ENCODE measurements at places on chromosomes 11 and 22.

DNA sequence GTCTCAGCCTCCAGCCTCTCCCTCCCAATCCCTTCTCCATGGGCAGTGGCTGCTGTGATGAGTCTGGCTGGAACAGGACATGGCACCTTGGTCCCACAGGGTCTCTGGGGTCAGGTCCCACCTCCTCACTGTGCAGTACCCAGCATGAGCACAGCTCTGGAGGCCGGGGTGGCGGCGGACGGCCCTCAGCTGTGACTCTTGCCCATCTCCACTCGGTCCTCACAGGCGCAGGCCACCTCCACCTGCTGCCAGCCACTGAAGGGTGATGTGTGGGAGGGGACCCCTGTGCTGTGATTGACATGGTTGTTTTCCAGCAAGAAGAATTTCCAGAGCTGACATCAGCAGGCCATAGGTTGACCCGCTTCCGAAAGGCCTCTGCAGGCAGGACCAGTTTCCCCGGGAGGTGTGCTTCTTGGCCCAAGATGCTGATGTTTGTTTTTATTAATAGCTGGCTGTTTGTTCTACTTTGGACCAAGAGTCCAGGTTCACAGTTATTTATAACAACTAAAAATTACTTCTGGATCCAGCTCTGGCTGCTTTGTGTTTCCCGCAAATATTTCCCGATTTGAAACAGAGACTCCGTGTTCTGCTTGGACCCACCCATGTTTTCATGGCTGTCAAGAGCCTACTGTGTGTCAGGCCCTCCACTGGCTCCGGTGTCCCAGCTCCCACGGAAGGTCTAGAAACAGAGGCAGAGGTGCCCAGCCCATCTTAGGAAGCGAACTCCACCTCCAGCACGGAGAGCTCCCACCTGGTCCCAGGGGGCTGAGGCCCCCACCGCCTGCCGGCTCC, 45.7 kb downstream of the SCUBE1 start:
- DNase-seq: no peak

- peak; percentile 40 for DNase-seq
Measured at GRCh38 chr11:116970485-116971292, 127.5 kb downstream of the SIK3 start.

DNA sequence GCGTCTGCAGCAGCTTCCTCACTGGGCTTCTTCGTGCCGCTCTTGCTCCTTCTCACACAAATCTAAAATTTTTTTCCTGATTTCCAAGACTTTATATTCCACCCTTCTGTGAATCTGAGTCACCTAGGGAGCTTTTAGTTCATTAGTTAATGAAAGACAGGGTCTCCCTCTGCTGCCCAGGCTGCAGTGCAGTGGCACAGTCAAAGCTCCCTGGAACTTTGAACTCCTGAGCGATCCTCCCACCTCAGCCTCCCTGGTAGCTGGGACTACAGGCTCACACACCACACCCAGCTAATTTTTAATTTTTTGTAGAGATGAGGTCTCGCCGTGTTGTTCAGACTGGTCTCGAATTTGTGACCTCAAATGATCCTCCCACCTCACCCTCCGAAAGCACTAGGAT, 116.9 kb downstream of the ATXN10 start:
- DNase-seq: no peak

- DNase-seq: no peak
Measured at GRCh38 chr22:38628444-38628843, 27.7 kb downstream of the FAM227A start.

GRCh38 chr22:16965560-16965959, 42.5 kb downstream of the GAB4 start:
- no peak for DNase-seq

- no peak for DNase-seq
Measured at GRCh38 chr11:113315811-113316210, 1.4 kb downstream of the TTC12 start.

DNA sequence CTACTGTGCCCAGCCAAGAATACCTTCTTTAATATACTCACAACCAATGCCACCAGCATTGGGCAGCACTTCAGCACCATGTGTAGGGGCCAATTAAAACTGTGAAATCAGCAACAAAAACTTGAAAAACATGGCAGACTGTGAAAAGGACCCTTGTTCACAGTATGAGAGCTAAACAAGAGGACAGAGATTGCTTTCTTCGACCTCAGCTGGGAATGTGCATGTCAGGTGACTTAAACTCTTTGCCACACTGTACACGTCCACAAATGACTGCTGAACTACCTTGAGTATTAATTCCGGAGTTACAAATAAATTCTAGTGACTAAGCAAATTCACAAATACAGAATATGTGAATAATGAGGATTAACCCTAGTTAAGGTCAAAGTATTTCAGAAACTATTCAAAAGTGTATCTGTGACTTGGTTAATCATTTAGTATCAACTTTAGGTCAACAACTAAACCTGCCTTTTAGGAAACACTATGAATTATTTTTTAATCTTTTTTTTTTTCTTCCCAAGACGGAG, 33.0 kb downstream of the DDX6 start:
- no peak for DNase-seq

DNA sequence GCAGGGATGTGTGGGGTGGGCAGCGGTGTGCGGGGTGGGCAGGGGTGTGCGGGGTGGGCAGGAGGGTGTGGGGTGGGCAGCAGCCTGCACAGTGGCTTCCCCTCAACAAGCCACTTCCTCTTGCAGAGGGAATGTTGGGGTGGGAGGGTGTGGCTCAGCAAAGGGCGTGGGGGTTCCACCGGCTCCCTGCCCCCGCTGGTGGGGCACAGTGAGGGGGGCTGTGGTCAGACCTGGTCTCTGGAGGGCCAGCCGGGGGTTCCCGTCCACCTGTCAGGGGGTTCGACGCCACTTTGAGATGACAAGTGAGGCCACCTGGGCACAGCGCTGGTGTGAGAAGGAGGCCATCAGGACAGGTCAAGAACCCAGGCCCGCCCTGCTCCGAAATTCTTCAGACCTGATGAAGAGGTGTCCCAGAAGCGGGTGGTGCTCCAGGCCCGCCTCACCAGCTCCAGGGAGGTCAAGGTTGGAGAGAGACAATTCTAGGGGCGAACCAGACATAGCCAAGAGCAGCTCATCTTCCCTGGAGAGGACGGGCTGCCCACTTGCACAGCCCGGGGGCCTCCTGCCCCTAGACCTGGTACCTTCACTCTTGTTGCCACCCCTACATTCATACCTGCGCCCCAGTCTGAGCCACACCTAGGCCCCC, 1.3 kb downstream of the C11orf21 start:
- DNase-seq: no peak

GRCh38 chr11:44964526-44965209, 14.0 kb upstream of the TP53I11 start:
- no peak for DNase-seq

- no peak for DNase-seq
Measured at GRCh38 chr22:46491946-46492345, 45.5 kb downstream of the CELSR1 start.

- no peak for DNase-seq
Measured at GRCh38 chr22:46593211-46593681, 26.9 kb upstream of the GRAMD4 start.

- no peak for DNase-seq
Measured at GRCh38 chr22:27210111-27210730, 552.8 kb downstream of the MIAT start.

DNA sequence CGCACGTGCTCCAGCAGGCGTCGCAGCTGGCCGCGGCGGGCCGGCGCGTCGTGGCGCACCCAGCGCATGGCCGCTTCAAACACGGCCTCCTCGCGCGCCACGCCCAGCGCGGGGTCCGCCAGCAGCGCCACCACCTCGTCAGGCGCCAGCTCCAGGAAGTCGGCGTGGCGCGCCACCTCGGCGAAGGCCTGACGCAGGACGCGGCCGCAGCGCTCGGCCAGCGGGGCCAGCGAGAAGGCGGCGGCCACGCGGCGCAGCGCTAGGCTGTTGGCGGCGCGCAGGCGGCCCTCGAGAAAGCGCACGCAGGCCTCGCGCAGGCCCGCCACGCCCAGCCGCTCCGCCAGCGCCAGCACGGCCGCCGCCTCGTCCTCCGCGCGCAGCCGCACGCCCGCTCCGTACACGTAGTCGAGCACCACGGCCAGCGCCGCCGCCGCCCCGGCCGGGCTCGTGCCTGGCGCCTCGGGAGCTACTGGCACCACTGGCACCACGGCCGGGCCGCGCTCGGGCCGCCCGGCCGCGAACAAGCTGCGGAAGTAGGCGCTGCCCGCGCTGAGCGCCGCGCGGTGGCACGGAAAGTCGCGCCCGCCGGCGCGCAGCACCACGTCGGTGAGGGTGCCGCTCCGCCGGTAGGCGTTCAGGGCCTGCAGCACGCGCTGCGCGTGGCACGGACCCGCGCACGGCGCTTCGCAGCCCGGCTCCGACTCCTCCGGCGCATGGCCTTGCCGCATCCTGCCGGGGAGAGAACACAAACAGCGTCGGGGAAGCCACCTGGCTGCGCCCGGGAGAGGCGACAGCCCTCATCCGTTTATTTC, 2.9 kb downstream of the KLHL35 start:
- peak; percentile 84 for DNase-seq

DNA sequence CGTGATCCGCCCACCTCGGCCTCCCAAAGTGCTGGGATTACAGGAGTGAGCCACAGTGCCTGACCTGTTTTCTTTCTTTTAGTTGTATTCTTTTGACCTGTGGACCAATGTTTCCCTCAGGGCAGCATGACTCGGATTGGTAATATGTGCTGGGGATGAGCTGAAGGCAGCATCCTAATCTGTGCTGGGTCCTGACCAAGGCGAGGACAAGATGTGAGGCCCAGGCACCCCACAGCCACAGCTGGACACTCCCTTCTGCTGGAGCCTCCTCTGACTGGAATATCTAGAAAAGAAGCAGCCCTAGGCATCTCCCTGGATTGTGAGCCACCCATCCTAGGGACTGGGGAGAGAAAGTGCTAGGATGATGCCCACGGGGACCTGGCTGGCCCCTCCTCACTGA, 105.4 kb downstream of the PDE2A start:
- DNase-seq: no peak

- DNase-seq: peak; percentile 40
Measured at GRCh38 chr11:18669219-18669596, 29.4 kb upstream of the TMEM86A start.

GRCh38 chr11:122976734-122977469, 4.7 kb downstream of the BSX start:
- DNase-seq: no peak

DNA sequence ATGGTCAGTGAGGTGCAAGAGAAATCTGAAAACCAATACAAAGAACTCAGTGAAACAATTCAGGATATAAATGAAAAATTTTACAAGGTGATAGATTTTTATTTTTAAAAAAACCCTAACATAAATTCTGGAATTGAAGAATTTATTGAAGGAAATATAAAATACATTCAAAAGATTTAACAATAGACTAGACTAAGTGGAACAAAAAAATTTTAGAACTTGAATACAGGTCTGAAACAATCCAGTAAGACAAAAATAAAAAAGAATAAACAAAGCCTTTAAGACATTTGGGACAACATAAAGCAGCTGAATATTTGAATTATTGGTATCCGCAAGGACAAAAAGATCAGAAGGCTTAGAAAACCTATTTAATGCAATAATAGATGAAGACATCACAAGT, 8.7 kb downstream of the SPA17 start:
- DNase-seq: no peak

- DNase-seq: no peak
Measured at GRCh38 chr11:74956397-74957015, 7.4 kb downstream of the SPCS2 start.

DNA sequence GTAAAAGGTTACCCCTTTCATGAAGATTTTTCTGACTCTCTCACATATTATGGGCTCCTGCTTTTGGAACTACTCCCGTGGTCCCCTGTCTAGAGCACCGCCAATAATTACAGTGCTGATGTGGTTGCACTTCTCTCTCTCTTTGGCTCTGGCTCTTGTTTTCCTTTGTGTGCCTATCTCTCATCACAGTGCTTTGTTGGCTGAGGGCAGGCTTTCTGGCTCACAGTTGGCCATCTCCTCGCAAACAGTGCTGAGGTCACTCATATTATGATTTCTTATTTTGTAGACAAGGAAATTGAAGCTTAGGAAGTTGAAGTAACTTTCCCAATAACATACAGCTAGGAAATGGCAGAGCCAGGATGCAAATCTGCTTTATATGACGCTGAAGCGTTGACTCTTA, 192.5 kb downstream of the DDX10 start:
- DNase-seq: no peak

DNA sequence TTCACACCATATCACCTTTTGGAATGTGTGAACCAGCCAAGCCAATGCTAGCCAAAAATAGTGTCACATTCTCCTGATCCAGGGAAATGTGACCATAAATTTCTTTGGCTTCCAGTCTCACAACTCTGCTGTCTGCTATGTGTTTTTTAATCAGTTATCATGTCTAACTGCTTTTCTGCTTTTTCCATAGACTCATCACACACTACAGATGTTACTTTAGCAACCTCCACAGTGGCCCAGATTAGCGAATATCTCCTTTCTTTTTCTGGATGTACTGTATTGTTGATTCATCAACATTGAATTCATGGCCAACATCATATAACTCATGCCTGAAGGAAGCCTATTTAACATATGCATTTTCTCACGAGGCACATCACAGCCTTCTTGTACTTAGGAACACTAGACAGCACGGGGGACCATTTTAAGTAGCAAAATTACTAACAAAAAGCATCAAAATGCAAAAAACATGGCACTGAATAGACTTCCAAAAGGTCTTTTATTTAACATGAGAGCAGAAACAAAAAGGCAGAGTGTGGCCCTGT, 73.1 kb upstream of the POU2AF2 start:
- DNase-seq: no peak

DNA sequence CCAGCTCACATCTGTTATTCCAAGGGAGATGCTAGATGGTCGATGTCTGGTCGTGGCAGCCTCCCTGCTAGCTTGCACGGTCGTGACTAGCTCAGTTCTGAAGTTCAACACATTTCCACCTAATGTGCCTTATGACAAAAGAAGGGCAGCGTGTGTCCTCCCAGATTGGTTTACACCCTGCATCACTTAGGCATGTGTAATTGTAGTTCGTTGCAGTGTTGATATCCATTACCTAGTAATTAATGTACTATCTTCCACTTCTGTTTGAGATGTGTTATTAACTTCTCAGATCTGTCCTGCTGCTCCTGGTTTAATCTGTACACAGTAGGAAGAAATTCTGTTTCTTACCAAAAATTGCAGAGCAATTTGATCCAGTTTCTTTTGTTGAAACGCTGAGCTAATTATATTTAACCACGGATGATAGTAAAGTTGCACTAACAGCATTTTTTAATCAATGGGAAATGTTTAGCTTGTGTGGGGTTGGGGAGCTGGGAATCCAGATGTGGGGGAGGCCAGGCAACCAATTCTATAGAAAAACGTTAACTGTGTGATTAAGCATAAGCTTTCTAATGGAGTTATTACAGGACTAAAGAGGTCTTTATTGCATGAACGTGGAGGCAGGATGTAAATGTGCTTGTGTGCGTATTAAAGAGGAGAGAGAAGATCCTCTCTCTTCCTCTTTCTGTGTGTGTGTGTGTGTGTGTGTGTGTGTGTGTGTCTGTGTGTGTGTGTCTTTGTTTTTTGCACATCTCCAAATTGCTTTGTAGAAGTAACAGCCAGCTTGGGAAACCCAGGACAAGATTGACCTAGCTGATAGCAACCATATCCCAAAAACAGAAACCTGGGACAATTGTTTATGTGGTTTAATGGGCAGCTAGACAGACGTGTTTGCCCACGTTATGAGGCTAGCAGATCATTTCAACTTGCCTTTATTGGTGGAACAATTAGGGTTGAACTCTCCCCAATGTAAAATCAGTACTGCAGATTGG, 145.7 kb upstream of the TTC12 start:
- no peak for DNase-seq

All from iris pigment epithelial cell (primary cell).